ENCODE measurements at places on chromosomes 1 and 21.

GRCh38 chr21:39657091-39657689, 44.5 kb downstream of the B3GALT5 start:
- no peak for DNase-seq

GRCh38 chr1:114153261-114154145, at the start of gene SYT6:
Gene SYT6 (minus strand): TSS chr1:114153869. CDS start chr1:114153772, 97 bp downstream.
- DNase-seq = no peak

DNA sequence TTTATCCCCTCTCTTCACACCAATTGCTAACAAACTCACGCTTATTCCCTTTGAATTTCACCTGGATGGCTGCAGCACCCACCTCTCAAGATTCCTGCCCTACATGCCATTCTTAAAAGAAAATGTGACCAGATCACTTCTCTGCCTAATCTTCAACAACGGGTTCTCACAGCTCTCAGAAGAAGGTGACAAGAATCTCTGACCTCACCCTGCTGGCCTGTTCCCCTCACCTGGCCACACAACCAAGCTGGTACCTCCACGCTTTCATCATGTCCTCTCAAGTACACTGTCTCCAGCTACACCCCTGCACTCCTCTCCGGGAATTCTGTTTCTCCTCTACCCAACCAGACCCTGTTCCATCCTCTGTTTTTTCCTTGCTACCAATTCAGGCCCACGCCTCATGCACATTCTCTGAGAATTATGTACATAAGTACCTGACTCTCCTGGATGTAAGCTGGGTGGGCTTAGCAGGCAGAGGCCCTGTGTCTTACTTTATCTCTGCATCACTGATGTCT, 5.9 kb upstream of the LSS start:
- no peak for DNase-seq

GRCh38 chr1:2202008-2202575, 7.5 kb upstream of the FAAP20 start:
- no peak for DNase-seq

GRCh38 chr1:6235296-6235677, 477 bp downstream of the ICMT start:
- no peak for DNase-seq

- DNase-seq = no peak
These were observed 26.3 kb upstream of the TRABD2B start for GRCh38 chr1:48023488-48023887.

DNA sequence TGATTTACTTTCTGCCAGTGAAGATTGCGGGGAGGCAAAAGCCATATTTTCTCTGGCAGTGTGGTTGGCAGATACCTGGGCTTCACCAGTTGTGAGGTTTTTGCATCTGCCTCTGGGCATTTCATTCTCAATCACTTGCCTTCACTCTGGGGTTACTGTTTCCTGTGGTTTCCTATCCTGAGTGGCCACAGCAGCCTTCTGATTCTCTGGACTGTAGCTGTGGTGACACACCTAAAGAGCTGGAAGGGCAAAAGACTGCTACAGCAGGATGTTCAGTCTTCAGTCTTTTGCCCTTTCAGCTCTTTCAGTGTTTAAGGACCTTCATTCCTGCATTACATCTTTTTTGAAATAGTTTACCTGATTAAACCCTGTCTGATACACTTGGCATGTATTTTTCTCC, 50.5 kb upstream of the GPR52 start:
- no peak for DNase-seq

DNA sequence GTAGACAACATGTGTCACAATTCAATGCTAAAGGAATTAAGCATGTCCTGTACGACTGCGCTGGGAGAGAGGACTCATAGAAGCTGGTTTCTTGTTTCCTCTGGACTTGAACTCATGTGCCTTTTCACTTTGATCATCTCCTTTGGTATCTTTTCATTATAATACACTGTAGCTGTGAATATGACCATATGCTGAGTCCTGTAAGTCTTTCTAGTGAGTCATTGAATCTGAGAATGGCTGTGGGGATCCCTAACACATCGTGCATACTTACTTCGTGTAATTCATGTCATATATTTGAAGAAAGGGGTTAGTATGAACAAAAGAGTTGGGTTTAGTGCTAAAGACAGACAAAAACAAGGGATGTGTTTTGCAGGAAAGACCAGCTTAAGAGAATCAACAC, 148.1 kb upstream of the RUNX1 start:
- no peak for DNase-seq

DNA sequence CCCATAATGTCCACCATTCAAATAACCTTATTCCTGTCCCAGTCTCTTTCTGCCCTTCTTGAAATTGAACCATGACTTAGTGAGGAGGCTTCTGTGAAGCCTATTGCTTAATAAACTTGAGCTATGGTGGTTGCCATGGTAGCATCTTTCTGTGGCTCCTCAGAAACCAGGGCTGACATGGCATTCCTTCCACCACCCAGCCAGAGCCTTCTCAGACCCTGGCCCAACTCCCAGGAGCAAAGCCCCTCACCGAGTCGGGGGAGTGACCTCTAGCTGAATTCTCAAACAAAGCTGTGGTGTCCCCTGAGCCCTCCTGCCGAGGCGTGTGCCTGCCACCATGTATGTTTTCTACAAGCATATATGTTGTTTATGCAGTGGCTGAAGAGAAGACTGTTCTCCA, 259.1 kb downstream of the CACNA1E start:
- DNase-seq = no peak

DNA sequence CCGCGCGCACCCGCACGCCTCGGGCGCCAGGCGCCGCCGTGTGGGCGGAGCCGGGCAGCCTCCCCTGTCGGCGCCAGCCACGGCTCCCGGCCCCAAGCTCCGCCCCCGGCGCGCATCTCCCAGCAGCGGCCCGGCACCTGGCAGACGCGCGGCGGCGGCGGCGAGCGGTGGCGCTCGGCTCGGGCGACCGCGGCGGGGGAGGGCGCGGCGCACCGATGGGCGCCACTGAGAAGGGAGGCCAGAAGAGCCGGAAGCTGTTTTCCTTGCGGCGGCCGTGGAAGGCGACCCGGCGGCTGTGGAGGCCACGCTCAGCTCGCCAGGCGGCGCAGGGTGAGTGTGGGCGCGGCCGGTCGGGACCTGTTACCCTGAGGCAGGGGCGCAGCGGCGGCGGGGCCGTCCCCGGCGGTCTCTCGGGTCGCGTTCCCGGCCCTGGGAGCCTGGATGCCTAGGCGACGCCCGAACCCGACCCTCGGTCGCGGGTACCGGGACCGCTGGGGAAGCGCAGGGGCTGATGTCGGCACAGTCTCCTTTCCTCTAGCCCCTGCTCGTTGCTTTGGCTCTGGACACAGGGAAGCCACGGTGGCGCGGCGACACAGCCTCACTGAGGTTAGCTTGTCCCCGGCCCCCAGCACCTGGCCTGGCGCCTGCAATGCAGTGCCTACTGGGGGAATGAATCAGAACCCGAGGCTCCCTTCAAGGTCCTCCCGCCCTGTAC, 54.9 kb upstream of the DNAJC6 start:
- DNase-seq = peak; percentile 81

DNA sequence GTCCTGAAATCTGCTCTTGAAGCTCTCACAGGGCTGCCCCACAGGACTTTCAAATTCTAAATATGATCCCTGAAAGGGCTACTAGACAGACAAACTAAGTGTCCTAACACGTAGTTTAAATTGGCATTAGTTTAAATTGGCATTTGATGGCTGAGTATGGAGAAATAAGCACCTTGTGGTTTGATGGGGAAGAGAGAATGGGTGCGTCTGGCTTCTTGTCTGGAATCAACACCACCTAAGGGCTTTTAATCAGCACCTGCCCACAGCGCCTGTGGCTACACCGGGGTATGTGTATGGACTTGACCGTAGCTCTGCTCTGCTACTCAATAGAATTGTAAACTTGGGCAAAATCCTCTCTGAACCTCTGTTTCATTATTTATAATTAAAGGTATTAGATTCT, 5.7 kb upstream of the LAMB3 start:
- no peak for DNase-seq

DNA sequence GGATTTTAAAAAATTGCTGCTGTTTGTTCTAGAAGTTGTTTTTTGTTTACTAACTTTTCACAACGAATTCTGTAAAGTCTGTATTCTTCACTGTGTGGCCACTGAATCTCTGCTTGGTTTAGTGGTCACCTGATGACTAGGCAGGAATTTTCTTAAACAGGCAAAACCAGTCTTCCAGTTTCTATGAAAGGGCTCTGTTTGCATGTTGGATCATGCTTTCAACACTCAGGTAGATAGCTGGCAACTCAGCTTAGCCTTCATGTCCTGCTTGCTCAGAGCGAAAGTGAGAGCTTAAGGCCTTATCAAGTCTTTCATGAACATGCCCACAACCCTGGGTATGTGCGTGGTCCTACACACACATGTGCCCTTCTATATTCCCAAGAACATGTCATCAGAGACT, 52.4 kb upstream of the CCDC190 start:
- no peak for DNase-seq

DNA sequence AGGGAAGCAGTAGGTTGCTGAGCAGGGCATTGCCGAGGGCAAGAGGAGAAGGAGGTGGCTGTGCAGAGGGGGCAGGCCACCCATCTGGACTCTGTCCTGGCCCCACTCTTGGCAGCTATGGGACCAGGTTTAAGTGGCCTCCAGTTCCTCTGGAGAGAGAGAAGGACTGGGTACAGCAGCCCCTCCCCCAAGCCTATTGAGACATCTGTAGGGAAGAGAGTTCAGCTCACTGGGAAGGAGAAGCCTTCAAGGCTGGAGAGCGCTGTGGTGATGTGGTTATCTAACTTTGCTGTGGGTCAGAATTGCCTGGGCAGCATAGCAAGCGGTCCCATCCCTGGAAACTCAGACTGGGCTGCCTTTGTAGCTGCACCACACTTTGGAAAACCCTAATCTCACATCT, 93.9 kb downstream of the KCNJ15 start:
- no peak for DNase-seq

GRCh38 chr1:214550857-214551435, 456 bp downstream of the PTPN14 start:
- no peak for DNase-seq

- DNase-seq = no peak
These were observed 10.0 kb upstream of the MACF1 start for GRCh38 chr1:39194398-39195051.

- DNase-seq = no peak
These were observed 38.3 kb upstream of the LAMC2 start for GRCh38 chr1:183147735-183148134.

GRCh38 chr1:191904991-191905390, 253.3 kb upstream of the RGS18 start:
- no peak for DNase-seq

- DNase-seq = peak; percentile 60
These were observed 11.2 kb downstream of the CD84 start for GRCh38 chr1:160567858-160568682.

DNA sequence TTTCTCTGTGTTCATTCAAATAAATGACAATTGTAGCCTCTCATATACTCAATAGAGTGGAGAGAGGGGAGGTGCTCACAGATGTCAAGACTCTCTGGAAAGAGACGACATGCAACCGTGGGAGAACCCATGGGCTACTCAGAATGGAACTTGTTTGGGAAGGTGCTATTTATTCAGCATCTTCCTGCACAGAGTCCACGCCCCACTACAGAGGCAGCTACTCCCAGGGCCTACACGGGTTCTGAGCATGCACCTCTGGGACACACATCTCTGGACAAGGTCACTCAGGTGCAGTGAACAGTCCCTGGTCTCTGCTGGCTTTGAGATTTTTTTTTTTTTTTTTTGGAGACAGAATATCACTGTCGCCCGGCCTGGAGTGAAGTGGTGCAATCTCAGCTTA, 64.1 kb downstream of the NID1 start:
- no peak for DNase-seq

- no peak for DNase-seq
These were observed 54.7 kb downstream of the OLFML3 start for GRCh38 chr1:114033961-114034360.

GRCh38 chr1:116291024-116291423, 82.0 kb upstream of the ATP1A1 start:
- no peak for DNase-seq

DNA sequence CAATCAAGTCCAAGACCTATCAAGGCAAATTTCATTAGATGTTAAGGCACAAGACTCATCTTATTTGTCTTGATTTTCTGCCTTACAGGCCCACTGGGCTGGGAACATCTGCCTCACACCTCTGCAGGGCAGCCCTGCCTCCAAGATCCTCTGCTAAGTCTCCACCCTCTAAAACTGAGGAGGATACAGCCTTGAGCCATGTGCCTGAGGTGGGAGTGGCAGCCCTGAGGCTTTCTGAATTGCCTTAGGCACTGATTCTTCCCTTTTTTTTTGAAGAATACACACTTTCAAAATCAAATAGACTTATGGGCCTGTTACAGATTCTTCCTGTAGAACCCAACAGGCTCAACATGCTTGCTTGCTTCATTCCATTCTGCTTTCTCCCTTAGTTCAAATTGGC, 544.3 kb upstream of the ADAMTS5 start:
- DNase-seq = no peak

GRCh38 chr1:54795356-54795665, 5.8 kb downstream of the TTC22 start:
- no peak for DNase-seq

- DNase-seq = no peak
These were observed 77.5 kb upstream of the DNAJC6 start for GRCh38 chr1:65231718-65232330.

- no peak for DNase-seq
These were observed 24.0 kb downstream of the ECE1 start for GRCh38 chr1:21266119-21266774.

- no peak for DNase-seq
These were observed 30.3 kb upstream of the COL6A2 start for GRCh38 chr21:46067505-46068201.

- no peak for DNase-seq
These were observed 297.6 kb upstream of the ADGRL4 start for GRCh38 chr1:79304131-79304530.

- DNase-seq = no peak
These were observed 46.2 kb downstream of the MAP3K7CL start for GRCh38 chr21:29176471-29177120.

GRCh38 chr21:42037943-42038342, 27.8 kb upstream of the ZBTB21 start:
- DNase-seq = no peak

GRCh38 chr1:108896146-108897145, 19.7 kb downstream of the GPSM2 start:
- no peak for DNase-seq

DNA sequence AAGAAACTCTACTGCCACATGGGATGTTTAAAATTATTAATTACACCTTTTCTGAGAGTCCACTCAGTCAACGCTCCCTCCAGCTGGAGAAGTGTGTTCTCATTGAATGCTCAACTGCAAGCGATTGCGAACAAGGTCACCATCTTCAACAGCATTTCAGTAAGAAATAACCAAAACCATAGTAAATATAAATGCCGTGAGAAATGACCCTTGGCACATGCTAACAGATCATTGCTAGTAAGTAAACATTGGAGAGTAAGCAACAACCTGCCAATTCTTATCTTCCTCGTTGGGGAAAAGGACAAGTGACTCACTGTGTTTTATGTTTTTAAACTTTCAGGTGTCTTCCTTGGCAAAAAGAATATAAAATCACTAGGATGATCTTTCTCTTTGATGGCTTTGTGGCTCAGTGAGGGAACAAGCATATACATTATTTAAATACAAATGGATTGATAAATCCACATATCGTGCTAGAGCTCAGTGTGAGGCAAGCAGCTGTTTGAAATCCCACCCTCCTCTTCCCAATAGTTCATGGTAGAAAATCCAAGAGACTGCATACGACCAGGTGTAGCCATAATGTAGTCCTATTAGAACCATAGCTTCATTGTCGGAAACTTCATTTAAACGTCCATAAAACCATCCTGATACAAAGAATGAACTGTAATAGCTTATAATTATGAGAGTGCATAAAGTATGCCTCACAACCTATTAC, 214.6 kb downstream of the GRIK1 start:
- DNase-seq = no peak

- no peak for DNase-seq
These were observed 30.1 kb downstream of the PALMD start for GRCh38 chr1:99675994-99676393.

- DNase-seq = no peak
These were observed 7.5 kb downstream of the RNF220 start for GRCh38 chr1:44412601-44413000.
